Osteocyte (in vitro differentiated cells): ENCODE measurements at places on chromosomes 11 and 22.

GRCh38 chr11:65864706-65865471, 4.7 kb downstream of the MUS81 start:
- no peak for DNase-seq

- DNase-seq = no peak
Measured at GRCh38 chr11:87338046-87338639, 300.4 kb downstream of the TMEM135 start.

DNA sequence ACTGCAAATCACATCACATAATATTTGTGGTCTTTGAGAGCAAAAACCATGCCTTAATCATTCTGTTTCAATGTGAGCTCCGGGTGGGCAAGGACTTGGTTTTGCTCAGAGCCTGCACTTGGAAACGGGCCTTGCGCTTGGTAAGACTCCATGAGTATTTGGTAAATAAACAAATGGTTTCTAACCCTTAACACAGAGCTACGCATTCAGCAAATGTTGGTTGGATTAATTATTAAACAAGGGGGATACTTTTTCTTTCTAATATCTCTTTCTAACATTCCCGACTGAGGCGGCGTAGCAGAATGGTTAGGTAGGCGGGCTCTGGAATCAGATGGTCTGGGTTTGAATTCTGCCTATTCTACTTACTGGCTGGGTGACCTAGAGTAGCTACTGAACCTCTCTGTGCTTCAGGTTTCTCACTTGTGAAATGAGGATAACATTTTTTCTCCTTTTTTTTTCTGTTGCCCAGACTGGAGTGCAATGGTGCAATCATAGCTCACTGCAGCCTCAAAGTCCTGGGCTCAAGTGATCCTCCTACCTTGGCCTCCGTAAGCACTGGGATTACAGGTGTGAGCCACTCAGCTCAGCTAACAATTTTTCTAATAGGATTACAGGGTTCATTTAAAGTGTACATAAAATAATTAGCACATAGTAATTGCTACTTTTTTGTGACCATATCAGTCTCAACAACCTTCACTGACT, 3.4 kb upstream of the FAM83F start:
- no peak for DNase-seq

DNA sequence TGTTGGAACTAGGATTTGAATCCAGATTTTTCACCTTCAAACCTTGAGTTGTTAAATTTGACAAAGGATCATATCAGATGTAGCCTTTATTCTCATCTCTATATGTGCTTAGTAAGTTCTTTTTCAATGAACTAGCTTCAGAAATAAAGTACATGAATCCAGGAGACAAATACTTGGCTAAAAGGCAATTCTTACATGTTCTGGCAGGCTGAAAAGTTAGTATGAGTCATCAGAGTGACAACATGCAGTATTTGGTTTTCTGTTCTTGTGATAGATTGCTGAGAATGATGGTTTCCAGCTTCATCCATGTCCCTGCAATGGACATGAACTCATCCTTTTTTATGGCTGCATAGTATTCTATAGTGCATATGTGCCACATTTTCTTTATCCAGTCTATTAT, 40.4 kb downstream of the BBOX1 start:
- no peak for DNase-seq

DNA sequence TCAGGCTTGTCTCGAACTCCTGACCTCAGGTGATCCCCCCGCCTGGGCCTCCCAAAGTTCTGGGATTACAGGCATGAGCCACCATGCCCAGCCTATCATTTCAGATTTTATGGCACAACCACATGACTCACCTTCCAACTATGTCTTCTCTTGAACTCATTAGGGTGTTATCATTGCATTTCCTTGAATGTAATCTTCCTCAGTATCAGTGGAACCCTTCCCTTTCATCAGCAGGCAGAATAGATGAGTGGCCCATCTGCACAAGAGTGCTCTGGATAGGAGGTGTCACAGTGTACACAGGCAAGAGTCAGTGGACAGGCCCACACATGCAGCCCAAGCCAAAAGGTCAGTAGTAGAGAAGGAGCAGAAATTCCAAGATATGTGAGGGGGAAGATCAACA, 29.1 kb upstream of the AQP11 start:
- peak; percentile 30 for DNase-seq

- no peak for DNase-seq
Measured at GRCh38 chr11:115197031-115197430, 307.2 kb downstream of the CADM1 start.

DNA sequence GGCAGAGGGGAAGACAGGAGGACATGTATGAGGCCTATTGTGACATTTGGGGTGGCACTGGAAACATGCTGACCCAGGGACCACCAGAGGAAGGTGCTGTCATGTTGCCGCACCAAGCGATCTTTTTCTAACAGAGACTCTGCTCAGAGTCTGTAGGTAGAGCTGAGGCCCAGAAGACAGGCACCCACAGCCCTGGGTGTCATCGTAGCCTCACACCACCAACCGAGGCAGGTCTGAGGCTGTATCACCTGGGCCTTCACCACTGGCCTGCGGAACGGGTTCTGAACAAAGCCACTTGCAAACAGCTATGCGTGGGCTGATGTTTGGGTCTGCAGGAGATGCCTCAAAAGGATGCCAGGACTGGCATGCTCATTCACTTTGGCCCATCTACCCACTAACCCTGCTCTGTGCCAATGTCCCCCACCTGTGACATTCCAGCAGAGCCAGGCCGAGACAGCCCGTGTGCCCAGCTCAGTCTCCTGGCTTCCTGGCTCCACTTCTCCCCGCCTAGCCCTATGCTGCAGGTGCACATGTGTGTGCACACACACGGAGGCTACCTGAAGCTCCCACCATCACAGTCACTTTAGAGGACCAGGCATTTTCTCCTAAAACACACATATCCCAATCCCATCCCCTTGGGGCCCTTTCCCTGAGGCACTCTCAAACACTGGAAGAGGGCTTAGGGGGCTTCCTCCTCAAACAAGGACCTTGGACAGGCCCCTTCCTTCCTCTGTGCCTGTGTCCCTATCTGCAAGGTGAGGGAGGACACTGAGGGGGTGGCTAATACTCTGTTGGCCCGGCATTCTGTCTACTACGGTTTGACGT, 3.6 kb downstream of the TRIM29 start:
- DNase-seq = peak; percentile 65

GRCh38 chr22:36236388-36237319, 2.7 kb downstream of the APOL2 start:
- no peak for DNase-seq

- DNase-seq = no peak
Measured at GRCh38 chr11:13883042-13883441, 79.5 kb upstream of the SPON1 start.

DNA sequence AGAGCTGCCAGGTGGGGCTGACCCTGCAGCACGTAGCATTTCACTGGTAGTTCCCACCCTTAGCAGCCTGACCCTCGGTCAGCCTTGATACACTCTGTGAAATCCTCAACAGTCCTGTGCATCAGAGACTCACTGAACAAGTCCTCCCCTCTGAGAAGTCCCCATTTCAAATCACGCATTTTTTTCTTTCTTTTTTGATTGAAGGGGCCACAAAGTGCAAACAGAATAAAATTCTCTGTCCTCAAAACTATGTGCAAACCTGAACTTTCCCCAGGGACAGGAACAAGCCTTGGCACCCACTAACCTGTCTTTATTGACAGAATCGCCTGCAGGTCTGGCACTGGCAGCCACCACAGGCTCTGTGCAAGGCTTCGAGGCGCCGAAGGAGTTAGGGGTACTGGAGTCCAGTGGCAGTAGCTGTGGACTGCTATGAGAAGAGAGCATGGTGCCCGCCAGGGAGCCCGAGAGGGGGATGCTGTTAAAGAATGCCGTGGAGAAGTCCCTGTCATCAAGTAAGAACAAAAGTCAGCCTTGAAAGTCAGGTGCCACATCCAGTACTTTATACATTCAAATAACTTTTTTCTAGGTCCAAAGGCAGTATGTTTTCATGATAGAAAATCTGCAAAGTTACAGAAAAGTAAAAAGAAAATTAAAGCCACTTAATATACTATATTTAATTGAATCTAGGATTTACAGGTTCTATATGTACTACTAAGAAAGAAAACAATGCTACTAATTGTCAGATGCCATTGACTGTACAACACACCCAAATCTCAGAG, 53.8 kb downstream of the HIRA start:
- no peak for DNase-seq

GRCh38 chr11:13955971-13956421, 6.5 kb upstream of the SPON1 start:
- no peak for DNase-seq

GRCh38 chr11:45217991-45218390, 68.2 kb downstream of the SYT13 start:
- DNase-seq = no peak

- DNase-seq = no peak
Measured at GRCh38 chr22:18133452-18133851, 16.5 kb upstream of the USP18 start.
